ENCODE measurements at places on chromosomes 6 and 20.

DNA sequence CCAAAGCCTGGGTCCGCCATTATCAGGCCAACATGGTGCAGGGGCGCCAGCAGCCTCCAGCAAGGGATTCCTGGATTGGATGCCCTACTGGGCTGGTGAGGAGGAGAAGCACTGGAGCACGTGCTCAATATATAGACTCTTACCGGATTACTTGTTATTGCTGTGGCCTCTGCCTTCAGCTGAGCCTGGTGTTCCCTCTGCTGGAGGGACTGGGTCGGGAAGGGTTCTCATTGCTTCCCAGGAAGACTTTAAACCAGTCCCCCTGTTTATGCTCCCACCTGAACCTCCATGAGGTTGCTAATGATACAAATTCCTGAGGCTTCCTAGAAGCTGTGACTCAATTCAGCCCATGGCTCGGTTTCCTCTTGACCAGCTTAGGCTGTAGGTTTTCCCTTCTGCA, 186.7 kb upstream of the ARID1B start:
- DNase-seq: no peak

DNA sequence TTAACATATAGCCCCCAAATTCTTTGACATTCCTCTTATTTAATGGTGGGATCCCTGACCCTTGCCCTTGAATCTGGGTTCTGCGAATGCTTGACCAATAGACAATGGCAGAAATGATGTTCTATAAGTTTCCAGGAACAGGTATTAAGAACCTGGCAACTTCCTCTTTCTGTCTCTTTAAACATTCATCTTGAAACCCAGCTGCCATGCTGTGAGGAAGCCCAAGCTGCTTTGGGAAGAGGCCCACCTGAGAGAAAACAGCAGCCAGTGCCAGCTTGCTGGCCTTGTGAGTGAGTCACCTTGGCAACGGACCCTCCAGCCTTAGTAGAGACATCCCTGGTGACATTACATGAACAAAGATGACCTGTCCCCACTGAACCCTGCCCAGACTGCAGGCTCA, 45.2 kb upstream of the RALY start:
- DNase-seq: no peak

GRCh38 chr20:58492795-58493524, 22.2 kb downstream of the APCDD1L start:
- DNase-seq: no peak

DNA sequence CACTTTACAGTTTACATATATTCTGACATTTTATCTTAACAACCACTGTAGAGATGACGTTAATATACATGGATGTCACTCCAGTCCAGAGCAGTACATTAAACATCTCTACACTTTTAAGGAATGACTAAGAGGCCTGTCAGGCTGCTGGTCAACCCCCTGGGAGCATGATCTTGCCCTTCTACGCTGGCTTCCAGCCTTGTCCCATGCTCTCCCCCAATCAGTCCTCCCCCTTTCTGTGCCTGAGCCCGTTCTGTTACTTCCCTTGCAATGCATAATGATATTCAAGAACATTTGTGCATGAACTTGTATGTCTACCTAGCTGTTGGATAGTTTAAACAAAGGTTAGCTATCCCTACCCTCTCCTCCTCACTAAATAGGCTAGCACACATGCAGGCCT, 40.5 kb upstream of the PLCB4 start:
- DNase-seq: no peak

GRCh38 chr6:170032197-170032596, 258.7 kb downstream of the DLL1 start:
- no peak for DNase-seq

- no peak for DNase-seq
These were observed 657 bp downstream of the EMILIN3 start for GRCh38 chr20:41365777-41366545.

GRCh38 chr20:36104856-36105255, 49.7 kb upstream of the EPB41L1 start:
- no peak for DNase-seq

DNA sequence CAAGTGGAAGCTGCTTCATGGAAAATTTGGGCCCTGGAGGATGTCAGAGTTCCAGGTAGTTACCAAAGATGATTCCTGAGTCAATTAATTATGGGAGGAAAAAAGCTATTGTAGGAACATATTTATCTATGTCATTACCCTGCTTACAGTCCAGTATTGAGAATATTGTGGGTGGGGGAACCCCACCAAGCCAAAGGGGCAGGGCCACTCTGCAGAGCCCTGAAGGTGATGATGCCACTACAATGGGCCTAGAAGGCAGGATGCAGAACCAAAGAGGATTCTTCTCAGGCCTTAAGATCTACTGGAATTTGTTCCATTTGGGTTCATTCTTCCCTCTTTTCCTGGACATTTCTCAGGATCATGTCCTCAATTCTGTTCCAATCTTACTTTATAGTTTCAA, 375.2 kb upstream of the MARCKS start:
- DNase-seq: no peak

- no peak for DNase-seq
These were observed 20.9 kb upstream of the VNN1 start for GRCh38 chr6:132734694-132735236.

DNA sequence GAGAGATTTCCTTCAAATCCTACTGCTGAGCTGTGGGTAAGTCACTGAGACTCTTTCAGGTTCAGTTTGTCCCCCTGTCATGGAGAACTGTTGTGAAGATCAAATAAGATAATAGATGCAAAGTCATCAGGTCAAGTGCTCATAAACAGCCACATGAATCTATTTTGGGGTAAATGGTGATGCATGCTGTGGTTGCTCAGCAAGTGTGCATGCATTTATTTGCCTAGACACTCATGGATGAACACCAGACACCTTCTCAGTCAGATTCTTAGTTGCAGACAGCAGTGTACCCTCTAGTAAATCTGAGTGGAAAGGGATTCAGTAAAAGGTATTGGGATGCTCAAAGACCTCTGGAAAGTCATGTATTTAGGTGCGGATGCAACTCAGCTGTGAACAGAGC, 168.0 kb upstream of the FOXA2 start:
- DNase-seq: no peak

DNA sequence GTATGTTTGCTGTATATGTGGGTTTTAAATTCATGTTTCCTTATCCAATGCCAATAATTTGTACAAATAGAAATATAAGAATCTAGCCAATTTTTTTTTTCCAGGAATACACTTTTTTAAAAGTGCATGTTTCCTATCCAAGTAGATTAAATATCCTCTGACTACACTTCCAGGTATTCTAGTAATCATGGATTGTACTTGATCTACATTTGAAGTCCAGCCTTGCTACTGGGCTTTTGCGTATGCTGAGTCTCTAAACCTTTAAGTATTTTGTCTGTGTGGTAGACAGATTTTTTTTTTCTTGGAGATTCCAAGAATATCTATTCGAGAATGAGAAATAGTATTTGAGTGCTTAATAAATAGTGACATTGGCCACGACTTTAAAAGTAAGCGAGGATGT, 188.3 kb downstream of the SASH1 start:
- no peak for DNase-seq

DNA sequence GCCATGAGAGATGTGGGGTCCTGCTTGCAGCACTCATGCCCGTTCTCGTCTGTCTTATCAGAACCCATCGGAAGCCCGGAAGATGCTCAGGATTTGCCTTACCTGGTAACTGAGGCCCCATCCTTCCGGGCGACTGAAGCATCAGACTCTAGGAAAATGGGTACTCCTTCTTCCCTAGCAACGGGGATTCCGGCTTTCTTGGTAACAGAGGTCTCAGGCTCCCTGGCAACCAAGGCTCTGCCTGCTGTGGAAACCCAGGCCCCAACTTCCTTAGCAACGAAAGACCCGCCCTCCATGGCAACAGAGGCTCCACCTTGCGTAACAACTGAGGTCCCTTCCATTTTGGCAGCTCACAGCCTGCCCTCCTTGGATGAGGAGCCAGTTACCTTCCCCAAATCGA, 8.3 kb downstream of the PI16 start:
- no peak for DNase-seq
